ENCODE measurements at places on chromosomes 7 and 10.

GRCh38 chr10:95288303-95288702 is 2.5 kb downstream of the PDLIM1 start:
- H3K4me1 ChIP-seq, result peaks cover 44% of the 10 kb centered on the region
- H3K27ac ChIP-seq, result peak overlapping the region; percentile 94
- no peaks in the 10 kb centered on the region for H3K27me3 ChIP-seq

- no peaks in the 10 kb centered on the region for H3K36me3 ChIP-seq
- no peaks in the 10 kb centered on the region for H3K27me3 ChIP-seq
- no peaks in the 10 kb centered on the region for H3K4me1 ChIP-seq
- no peak overlapping the region for H3K4me3 ChIP-seq
These were observed 6.2 kb upstream of the TMEM273 start for GRCh38 chr10:49194212-49194920.

- H3K36me3 ChIP-seq, result peaks cover 5% of the 10 kb centered on the region
- H3K4me1 ChIP-seq, result no peaks in the 10 kb centered on the region
- no peak for DNase-seq
These were observed 48.1 kb downstream of the TNPO3 start for GRCh38 chr7:129006636-129007414.

DNA sequence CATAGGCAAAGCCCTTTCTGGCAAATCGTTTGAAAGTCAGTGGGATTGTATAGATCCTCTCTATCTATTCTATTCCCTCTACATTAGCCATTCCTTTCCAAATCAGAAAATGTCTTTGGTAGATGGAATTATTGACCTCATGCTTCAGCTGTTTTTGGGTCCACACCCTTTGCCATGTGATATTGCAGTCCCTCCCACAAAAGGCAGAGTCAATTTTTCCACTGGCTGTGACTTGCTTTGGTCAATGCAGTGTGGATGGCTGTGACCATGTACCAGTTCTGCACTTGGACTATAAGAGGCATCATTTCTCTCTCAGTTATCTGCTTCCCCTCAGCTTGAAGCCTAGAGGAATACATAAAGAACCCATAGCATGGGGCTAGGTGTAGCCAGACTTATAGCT is 332.9 kb downstream of the PTEN start:
- no peak for DNase-seq
- H3K36me3 ChIP-seq, result no peaks in the 10 kb centered on the region
- H3K27ac ChIP-seq, result no peak overlapping the region
- H3K4me3 ChIP-seq, result no peak overlapping the region
- no peaks in the 10 kb centered on the region for H3K27me3 ChIP-seq

- no peak for DNase-seq
- no peaks in the 10 kb centered on the region for H3K27me3 ChIP-seq
- no peaks in the 10 kb centered on the region for H3K36me3 ChIP-seq
- no peaks in the 10 kb centered on the region for H3K4me1 ChIP-seq
- H3K4me3 ChIP-seq, result no peak overlapping the region
These were observed 144.7 kb downstream of the PFKFB3 start for GRCh38 chr10:6347391-6347951.

- no peak overlapping the region for H3K27ac ChIP-seq
- no peak overlapping the region for H3K4me3 ChIP-seq
- no peaks in the 10 kb centered on the region for H3K27me3 ChIP-seq
These were observed 637.0 kb downstream of the ZNF716 start for GRCh38 chr7:58086871-58087535.

DNA sequence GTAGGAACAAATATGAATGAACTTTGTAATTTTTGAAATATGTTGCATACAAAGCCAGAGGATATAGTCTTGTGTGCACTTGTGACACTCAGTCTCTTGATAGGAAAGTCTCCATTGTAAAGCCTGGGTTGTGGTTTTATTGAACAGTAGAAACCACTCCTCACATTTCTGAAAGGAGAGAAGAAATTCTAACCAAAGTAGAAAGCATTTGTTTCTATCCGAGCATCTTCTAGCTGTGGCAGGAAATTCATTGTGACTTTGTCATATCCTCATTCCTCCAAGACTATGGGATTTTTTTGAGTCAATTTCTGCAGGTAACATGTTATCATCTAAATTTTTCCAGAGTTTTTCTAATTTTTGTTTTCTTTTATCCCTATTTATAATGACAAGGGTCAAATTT is 55.5 kb upstream of the NCF1 start:
- H3K4me3 ChIP-seq, result no peak overlapping the region
- H3K27me3 ChIP-seq, result no peaks in the 10 kb centered on the region
- no peaks in the 10 kb centered on the region for H3K4me1 ChIP-seq
- DNase-seq, result no peak
- no peak overlapping the region for H3K27ac ChIP-seq

DNA sequence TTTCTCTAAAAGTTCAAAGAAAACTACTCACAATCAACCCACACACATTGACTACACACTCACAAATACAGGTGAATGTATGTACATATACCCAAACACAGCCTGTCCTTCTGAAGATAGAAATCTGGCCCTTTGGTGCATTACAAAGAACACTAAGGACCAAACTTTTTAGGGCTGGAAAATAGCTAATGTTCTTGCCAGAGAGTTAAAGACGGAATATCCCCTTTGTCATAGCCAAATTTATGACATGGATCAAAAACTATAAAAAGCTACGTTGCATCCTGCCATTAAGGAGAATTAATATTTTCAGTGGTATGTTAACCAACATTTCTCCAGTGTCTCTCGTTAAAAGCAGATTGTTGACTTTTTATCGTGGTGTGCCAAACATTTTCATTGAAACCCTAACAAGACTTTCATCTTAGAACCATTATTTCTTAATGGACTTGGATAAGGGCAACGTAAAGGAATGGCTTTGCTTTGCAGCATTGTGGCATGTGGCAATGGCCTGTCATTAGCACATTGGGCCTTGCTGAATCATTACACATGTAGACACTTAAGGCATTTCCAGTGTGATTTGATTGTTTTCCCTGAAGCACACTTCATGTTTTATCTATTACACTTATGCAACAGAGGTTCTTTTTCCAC is 150.9 kb upstream of the MEOX2 start:
- no peak overlapping the region for H3K27ac ChIP-seq
- no peak overlapping the region for H3K4me3 ChIP-seq
- H3K4me1 ChIP-seq, result no peaks in the 10 kb centered on the region

DNA sequence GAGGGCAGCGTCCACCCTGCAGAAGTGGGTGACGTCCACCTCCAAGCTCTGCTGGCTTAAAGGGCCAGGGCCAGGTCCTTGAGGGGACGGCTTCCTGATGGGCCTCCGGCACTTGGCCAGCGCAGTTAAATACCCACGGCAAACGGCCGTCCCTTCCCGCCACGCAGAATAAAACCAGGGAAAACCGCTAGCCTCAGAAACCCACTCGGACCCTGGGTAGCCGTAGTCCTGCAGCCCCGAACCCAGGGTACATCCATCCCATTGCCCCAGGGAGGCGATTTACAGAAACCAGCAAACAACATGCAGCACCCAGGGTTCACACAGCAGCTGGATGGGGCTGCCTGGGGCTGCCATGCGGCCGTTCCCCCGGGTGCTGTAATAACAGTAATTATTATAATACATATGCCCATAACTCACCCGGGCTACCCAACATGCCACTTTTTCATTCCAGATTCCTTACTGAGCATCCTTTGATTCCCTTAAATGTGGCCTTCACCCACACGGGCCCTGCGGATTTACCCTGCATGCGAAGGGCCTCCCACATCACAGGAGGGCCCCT is 81.5 kb upstream of the PDGFA start:
- no peak for DNase-seq
- peaks cover 13% of the 10 kb centered on the region for H3K4me1 ChIP-seq
- H3K36me3 ChIP-seq, result no peaks in the 10 kb centered on the region
- H3K27me3 ChIP-seq, result no peaks in the 10 kb centered on the region
- no peak overlapping the region for H3K4me3 ChIP-seq

- no peak for DNase-seq
- no peak overlapping the region for H3K27ac ChIP-seq
- no peak overlapping the region for H3K4me3 ChIP-seq
- no peaks in the 10 kb centered on the region for H3K27me3 ChIP-seq
- H3K4me1 ChIP-seq, result peaks cover 2% of the 10 kb centered on the region
These were observed 6.1 kb downstream of the PFKFB3 start for GRCh38 chr10:6208799-6209235.

DNA sequence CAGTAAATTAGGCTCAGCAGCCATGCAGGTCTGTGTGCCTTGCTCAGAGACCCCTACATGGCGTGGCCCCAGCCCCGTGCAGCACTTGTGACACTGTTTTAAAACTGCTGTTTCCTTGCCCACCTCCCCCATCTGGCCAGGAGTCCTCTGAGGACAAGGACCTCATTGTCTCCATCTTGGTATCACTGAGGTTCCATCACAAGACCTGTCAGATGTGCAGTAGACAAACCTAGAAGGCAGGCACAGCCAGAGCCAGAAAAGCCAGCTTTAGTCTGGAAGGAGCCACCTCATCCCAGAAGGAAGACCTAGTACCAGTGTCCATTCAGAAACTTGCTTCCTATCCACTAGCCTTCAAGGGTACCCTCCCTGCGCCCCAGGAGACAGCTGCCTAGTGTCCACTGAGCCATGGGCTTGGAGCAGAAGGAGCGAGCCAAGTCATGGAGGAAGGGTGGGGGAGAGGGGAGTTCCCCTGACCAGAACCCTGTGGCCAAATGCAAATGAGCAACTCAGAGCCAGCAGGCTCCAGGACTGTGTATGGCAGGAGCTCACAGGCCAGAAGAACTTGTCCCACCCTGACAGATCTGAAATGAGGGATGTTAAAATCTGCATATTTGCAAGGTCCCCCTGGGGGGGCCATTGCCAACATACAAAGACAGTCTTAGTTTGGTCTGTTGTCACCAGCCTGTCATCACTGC is 176.1 kb downstream of the SH3PXD2A start:
- H3K36me3 ChIP-seq, result no peaks in the 10 kb centered on the region
- H3K27ac ChIP-seq, result no peak overlapping the region
- H3K4me1 ChIP-seq, result no peaks in the 10 kb centered on the region
- DNase-seq, result no peak

- DNase-seq, result no peak
- no peak overlapping the region for H3K4me3 ChIP-seq
- H3K4me1 ChIP-seq, result no peaks in the 10 kb centered on the region
These were observed 54.9 kb downstream of the SEM1 start for GRCh38 chr7:96654630-96655188.

GRCh38 chr10:101236376-101237080 is 7.3 kb upstream of the LBX1 start:
- no peaks in the 10 kb centered on the region for H3K4me1 ChIP-seq
- H3K27ac ChIP-seq, result no peak overlapping the region
- H3K36me3 ChIP-seq, result no peaks in the 10 kb centered on the region
- no peak overlapping the region for H3K4me3 ChIP-seq

DNA sequence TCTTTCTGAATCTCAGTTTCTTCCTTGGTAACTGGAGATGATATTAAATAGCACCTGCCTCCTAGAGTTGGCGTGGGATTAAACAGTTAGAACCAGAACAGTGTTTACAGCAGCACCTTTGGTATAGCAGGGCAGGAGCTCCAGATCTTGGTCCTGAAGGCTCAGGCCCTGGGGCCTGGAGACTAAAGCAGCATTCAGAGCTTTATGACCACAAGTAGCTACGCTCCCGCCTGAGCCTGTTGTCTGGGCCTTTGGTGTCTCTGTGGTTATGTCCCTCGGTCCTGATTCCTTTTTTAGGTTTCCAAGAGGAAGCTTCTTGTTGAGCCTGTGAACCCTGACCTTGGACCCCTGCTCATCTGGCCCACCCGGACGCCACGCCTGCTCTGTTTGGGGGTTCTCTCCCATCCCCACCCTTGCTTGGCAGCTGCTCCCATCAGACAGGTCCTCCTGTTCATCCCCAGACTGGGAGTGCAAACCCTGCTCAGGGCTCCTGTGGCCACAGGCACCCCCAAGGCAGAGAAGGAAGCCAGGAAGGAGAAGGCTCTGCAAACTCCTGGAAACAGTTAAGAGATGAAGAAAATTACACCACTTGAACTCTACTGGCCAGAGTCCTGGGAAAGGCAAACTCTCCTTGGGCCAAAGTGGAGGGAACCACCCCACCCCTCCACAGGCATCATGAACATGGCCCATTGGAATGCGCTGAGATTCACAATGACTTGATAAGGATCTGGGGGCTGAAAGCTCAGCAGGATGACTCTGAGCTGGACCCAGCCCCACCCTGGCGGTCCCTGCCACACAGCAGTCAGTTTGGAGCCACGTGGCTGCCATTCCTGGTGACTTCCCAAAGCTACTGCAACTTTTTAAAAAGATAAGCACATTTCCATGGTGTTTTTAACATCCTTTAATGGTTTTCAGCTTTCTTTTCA is 50.1 kb upstream of the TMEM72 start:
- no peaks in the 10 kb centered on the region for H3K27me3 ChIP-seq
- DNase-seq, result no peak
- H3K4me1 ChIP-seq, result peaks cover 15% of the 10 kb centered on the region

DNA sequence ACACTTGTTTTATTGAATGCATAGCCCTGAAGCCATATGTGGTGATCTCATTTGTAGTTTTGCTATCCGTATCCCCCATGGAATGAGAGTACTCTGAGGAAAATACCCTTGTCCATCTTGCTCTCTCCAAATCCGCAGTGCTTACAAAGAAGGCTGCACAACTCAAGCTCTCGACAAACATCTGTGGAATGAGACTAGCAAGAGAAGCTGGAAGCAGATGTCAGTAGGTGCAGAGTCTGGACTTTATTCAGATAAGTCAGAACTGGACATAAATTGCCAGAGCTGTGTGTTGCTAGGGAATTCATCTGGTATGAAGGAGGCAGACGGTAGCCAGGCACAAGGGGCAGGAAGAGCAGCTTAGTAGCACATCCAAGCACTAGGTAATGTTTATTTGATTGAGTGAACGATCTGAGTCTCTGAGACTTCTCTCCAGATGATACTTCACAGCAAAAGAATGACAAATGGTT is 1046.2 kb downstream of the XPNPEP1 start:
- peak; percentile 4 for DNase-seq
- no peaks in the 10 kb centered on the region for H3K36me3 ChIP-seq
- no peak overlapping the region for H3K27ac ChIP-seq
- H3K4me3 ChIP-seq, result no peak overlapping the region
- H3K4me1 ChIP-seq, result no peaks in the 10 kb centered on the region
- no peaks in the 10 kb centered on the region for H3K27me3 ChIP-seq

- DNase-seq, result peak; percentile 10
- no peaks in the 10 kb centered on the region for H3K36me3 ChIP-seq
- no peak overlapping the region for H3K4me3 ChIP-seq
- H3K27me3 ChIP-seq, result no peaks in the 10 kb centered on the region
These were observed 376.0 kb downstream of the TFEC start for GRCh38 chr7:115654384-115655214.

GRCh38 chr7:68943786-68944185 is 654.5 kb upstream of the AUTS2 start:
- no peak overlapping the region for H3K4me3 ChIP-seq
- no peak for DNase-seq
- no peaks in the 10 kb centered on the region for H3K27me3 ChIP-seq
- no peaks in the 10 kb centered on the region for H3K4me1 ChIP-seq

GRCh38 chr7:1665549-1666316 is 4.3 kb upstream of the ELFN1 start:
- H3K36me3 ChIP-seq, result no peaks in the 10 kb centered on the region
- no peak overlapping the region for H3K27ac ChIP-seq
- peaks cover 36% of the 10 kb centered on the region for H3K27me3 ChIP-seq
- no peak for DNase-seq

- H3K4me3 ChIP-seq, result no peak overlapping the region
- H3K27ac ChIP-seq, result no peak overlapping the region
- no peak for DNase-seq
These were observed 95.8 kb downstream of the CLEC2L start for GRCh38 chr7:139619367-139619657.

- H3K27ac ChIP-seq, result no peak overlapping the region
- H3K4me3 ChIP-seq, result no peak overlapping the region
- H3K27me3 ChIP-seq, result no peaks in the 10 kb centered on the region
- no peaks in the 10 kb centered on the region for H3K4me1 ChIP-seq
- no peaks in the 10 kb centered on the region for H3K36me3 ChIP-seq
These were observed 599.0 kb downstream of the TNS3 start for GRCh38 chr7:46982928-46983327.

GRCh38 chr10:129421399-129422010 is 45.5 kb upstream of the MGMT start:
- no peak for DNase-seq
- H3K27me3 ChIP-seq, result no peaks in the 10 kb centered on the region
- H3K4me3 ChIP-seq, result no peak overlapping the region
- no peak overlapping the region for H3K27ac ChIP-seq
- H3K4me1 ChIP-seq, result no peaks in the 10 kb centered on the region
- no peaks in the 10 kb centered on the region for H3K36me3 ChIP-seq

Data from small intestine (tissue), 16 donors.